Right atrium auricular region (tissue), 2 donors: ENCODE measurements at places on chromosomes 7 and 10. TPM values are rescaled to one million over a fixed set of nuclear protein-coding genes. Genes with fewer than 3 reads are reported as not detected.

- no peak for DNase-seq
Measured at GRCh38 chr7:386385-386784, 96.4 kb downstream of the FOXL3 start.

GRCh38 chr10:46560381-46560780 lies 3.9 kb upstream of the GPRIN2 start:
- no peak for DNase-seq

DNA sequence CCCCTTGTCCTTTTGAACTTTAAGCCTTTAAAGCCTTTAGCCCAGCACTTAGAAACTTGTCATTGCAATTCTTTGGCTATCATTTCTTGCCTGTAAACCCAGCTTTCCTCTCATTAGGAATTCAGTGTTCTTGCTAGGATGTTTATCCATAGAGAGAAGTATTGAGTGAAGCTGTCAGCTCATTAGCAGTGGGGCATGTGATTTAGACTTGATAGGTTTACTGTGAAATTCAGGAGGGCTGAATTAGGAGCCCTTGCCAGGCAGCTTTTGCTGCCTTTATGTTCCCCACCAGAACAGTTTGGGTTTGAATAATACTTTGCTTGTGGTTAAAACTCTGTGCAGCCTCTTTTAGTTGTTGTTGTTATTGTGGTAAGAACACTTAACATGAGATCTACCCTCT lies 39.5 kb downstream of the LHFPL3 start:
- no peak for DNase-seq

GRCh38 chr7:5670183-5670935 lies 111.1 kb downstream of the RNF216 start:
- DNase-seq = no peak

CDK6 gene
- total RNA-seq = 10.6 TPM

PCGF6 gene
- 4.5 TPM for total RNA-seq

SPDYE2B gene
- total RNA-seq = not detected
